ENCODE measurements at places on chromosomes 6 and 20.

DNA sequence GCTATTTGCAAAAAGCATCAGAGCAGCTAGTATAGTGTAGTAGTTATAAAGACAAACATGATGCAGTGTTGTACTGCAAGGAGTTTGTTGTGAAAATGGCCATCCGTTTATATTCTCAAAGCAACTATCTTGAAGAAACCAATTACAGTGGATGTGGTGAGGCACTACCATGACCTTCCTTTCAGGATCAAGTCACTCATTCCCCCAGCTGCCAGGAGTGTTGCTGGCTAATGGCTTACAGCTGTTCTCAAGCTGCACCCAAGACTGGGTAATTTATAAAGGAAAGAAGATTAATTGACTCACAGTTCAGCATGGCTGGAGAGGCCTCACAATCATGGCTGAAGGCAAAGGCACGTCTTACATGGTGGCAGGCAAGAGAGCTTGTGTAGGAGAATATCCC lies 29.0 kb downstream of the ADGRF4 start:
- DNase-seq, result no peak

- DNase-seq, result no peak
Measured at GRCh38 chr20:7571101-7571500, 369.2 kb downstream of the HAO1 start.

GRCh38 chr6:129684903-129685661 lies 24.9 kb downstream of the ARHGAP18 start:
- no peak for DNase-seq

GRCh38 chr6:53830366-53830765 lies 35.6 kb downstream of the LRRC1 start:
- no peak for DNase-seq

- no peak for DNase-seq
Measured at GRCh38 chr6:112618849-112619248, 271.7 kb downstream of the RFPL4B start.

DNA sequence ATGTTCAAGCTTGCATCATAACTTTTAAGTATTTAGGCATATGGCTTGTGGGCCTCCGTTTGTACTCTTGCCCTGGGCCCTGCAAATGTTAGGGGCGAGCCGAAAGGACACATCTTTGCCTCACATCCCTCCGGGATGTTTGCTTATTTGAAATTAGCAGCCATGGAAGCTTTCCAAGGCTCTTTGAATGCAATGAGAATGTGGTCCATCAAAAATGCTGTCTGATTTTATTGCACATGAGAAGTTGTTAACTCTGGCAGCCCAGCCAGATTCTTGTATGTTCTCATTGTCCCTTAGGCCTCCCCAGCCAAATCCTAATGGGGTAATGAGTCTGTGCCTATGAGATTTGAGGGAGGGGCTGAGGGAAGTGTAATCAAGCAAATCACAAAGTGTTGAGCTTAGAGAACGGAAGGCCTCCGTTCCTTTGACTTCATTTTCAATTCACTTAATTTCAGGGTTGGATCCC lies 261.2 kb upstream of the MARCKS start:
- DNase-seq, result no peak

- DNase-seq, result no peak
Measured at GRCh38 chr6:17015144-17015543, 86.7 kb upstream of the STMND1 start.

DNA sequence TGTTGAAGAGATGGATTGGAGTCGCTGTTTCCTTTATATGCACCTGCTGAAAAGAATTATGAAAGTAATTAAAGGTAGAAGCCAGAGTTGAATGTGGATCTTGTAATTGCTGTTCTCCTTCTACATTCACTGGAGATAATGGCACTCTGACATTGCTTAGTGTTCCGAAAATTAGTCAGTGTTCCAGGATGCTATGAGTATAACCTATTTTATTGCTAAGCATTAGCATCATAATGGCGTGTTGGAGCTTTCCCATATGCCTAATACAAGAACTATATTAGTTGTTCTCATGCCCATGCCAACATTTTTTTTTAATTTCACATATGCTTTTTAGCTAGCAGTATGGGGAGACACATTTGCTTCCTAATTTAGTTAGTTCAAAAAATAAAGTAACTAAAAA lies 236.4 kb downstream of the ARHGAP18 start:
- no peak for DNase-seq

- no peak for DNase-seq
Measured at GRCh38 chr6:88629838-88630494, 333.5 kb downstream of the RNGTT start.

DNA sequence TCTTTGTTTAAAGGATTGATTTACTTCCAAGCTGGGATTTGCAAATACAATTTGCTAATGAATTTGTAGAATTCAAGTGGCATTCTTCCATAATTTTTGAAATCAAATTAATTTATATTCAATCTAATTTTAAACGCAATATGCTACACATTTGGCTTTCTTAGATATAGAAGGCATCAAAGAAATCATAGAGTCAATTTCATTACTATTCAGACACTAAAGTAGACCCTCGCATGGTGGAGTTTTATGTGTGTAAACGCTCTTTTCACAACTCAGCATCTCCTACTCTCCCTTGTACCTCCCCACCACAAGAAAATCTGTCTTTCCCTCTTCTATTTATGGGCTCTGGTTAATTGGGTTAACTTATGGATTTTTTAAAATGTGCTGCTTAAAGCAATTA lies 144.3 kb downstream of the DOK5 start:
- no peak for DNase-seq

- DNase-seq, result no peak
Measured at GRCh38 chr6:56909115-56909907, 45.6 kb upstream of the BEND6 start.

DNA sequence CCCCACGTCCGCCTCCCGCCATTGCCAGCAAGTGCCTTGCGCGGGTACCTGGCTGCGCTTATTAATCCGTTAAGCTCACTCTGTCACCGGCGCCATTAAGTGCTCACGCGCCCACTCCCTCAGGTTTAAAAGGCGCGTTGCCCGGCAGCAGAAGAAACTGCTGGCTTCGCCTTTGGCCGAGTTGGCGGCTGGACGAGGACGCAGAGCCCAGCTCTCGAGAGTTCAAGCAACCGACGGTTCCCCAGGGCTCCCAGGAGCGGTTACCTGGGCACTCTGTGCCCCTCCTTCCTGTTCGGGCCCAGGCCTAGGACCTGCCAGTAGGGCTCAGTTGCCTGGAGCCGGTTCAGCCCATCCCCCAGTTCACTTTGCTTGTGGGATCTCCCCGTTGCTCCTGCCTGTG lies at the start of gene GGTLC1:
Gene GGTLC1 (minus strand): TSS at position 219 of the 400 bp plus-strand sequence. CDS start 2,168 bp downstream, outside the sequence.
- DNase-seq, result no peak

GRCh38 chr6:41092421-41093140 lies 19.8 kb downstream of the NFYA start:
- DNase-seq, result no peak

DNA sequence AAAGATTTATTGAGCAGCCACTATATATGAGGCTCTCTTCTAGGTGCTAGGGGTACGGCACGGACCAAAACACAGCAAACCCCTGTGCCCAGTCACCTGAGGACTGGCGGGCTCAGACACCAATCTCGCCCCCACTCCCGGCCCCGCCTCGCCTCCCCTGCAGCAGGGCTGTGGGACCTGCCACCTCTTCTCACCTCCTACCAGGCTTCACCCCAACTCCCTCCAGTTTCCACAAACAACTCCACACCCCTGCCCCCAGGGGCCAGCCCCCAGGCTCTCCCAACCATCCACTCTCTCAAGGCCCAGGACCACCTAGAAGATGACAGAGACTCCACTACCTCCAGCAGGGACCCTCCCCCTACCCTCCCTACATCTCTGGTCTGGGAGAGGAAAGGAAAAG lies 6.5 kb downstream of the TFEB start:
- no peak for DNase-seq
